Occipital lobe (tissue), 3 donors: ENCODE measurements at places on chromosomes 2 and 18.

DNA sequence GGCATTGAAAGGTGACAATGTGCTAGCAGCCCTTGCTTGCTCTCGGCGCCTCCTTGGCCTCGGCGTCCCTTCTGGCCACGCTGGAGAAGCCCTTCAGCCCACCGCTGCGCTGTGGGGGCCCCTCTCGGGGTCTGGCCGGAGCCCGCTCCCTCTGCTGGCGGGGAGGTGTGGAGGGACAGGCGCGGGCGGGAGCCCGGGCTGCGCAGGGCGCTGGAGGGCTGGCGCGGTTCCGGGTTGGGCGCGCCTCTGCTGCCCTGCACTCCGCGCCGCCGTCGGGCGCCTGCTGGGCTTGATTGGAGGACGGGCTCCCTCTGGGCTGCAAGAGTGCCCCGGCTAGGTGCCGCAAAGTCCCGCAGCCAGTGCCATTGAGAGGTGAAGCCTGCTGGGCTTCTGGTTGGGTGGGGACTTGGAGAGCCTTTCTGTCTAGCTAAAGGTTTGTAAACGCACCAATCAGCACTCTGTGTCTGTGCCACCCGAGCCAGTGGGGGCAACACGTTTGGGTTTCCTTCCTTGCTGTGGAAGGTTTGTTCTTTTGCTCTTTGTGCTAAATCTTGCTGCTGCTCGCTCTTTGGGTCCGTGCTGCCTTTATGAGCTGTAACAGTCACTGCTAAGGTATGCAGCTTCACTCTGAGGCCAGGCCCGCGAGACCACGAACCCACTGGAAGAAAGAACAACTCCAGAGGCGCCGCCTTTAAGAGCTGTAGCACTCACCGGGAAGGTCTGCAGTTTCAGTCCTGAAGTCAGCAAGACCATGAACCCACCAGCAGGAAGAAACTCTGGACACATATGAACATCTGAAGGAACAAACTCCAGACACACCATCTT lies 14.8 kb upstream of the IMP4 start:
- DNase-seq: no peak

- DNase-seq: no peak
Measured at GRCh38 chr18:23710068-23710527, 20.8 kb downstream of the LAMA3 start.

DNA sequence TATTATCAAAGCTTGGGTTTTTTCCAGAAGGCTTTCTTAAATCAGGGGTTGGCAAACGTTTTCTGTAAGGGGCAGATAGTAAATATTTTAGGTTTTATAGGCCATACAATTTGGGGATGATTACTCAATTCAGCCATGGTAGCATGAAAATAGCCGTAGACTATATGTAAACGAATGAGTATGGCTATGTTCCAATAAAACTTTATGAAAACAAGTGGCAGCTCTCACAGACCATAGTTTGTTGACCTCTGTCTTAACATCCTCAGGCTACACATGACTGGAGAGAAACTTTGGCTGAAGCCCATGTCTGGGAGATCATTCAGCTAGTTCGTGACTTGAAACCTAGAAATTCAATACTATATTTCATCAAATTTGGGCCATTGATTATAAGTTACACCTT lies 30.2 kb downstream of the UGP2 start:
- no peak for DNase-seq

- DNase-seq: no peak
Measured at GRCh38 chr2:82731824-82732223, 1727.3 kb downstream of the SUCLG1 start.

- DNase-seq: no peak
Measured at GRCh38 chr2:136703214-136703613, 62.1 kb upstream of the THSD7B start.

GRCh38 chr2:11750422-11750821 lies 4.0 kb downstream of the LPIN1 start:
- no peak for DNase-seq

DNA sequence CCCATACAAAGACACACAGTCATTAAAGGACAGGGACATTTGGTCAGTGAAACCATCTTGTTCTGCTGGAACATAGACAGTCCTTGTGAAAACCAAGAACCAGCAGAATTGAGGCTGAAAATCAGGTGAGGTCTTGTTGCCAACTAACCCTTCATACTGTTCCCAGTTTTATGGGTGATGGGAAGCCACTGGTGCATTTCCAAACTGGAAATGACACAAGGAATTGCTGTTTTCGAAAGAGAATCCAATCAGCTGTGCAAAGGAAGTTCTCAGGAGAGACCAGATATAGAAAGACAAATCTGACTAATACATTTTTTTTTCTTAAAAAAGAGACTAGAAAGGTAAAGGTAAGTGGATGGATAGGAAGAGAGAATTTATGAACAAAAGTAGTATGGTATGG lies 948.2 kb downstream of the TSN start:
- no peak for DNase-seq

GRCh38 chr2:2271469-2271941 lies 59.6 kb downstream of the MYT1L start:
- DNase-seq: no peak

DNA sequence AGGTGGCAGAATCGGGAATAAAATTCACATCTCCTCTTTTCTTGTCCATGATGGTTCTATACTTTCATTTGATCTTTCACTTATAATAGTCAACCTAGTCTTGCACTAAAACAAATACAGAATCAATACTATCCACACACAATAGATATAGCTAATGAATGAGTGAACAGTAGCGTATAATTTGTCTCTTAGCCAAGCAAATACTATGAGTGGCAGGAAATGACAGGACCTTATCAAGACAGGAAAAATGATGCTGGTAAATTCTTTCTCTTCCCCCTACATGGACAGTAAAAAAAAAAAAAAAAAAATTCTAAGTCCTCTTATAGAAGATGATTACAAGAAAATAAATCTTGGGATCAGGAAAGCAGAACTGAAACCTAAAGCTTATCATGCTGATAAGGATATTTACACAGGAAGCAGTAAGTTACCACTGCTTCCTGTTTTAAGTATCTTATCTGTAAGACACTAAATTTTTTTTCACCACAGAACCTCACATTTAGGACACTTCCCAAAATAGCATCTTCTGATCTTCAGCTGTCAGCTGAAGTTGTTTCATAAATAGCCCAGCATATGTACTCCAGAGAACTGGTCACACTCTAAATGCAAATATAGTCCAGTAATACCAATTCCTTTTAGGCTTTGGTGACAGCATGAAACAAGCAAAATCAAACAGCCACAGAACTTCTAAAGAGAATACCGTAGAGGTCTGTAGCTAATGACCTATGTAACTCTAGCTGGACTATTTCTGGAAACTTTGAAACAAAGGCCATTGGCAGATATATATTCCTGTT lies 27.0 kb downstream of the IRS1 start:
- DNase-seq: no peak

- DNase-seq: no peak
Measured at GRCh38 chr2:7530001-7530400, 612.8 kb downstream of the RNF144A start.

DNA sequence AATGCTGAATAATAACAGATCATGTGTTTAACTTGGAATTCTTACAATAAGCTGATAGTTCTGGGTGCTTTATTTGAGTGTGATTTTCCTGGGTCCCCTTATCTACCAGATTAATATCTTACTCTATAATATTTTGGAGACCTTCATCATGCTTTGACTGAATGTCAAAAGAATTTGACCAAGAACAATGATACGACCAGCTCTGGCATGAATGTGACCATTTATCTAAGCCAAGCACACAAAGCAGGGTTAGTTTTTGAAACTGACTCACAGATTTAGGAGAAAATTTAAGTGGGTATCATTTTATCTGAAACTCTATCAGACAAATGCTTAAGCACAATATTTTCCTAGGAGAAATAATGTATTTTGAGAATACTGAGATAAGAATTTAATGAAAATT lies 677.0 kb downstream of the NYAP2 start:
- DNase-seq: no peak

DNA sequence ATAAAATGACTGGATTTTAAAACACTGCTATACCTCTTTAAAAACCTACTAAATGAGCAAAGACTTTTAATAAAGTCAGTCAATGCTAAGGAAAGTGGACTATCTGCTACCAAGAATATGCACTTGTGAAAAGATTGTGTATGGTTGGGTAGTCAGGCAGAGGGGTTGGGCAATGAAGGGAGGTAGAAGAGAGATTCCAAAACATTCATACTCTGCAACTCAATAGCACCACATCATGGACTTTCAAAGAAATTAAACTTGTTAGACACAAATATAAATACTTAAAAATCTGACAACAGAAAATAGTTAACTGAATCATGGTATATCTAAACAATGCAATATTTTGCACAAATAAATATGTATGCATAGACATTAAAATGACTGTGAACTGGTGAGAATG lies 139.9 kb upstream of the MAPRE2 start:
- DNase-seq: no peak

- DNase-seq: no peak
Measured at GRCh38 chr18:59686260-59686659, 11.0 kb downstream of the CCBE1 start.

DNA sequence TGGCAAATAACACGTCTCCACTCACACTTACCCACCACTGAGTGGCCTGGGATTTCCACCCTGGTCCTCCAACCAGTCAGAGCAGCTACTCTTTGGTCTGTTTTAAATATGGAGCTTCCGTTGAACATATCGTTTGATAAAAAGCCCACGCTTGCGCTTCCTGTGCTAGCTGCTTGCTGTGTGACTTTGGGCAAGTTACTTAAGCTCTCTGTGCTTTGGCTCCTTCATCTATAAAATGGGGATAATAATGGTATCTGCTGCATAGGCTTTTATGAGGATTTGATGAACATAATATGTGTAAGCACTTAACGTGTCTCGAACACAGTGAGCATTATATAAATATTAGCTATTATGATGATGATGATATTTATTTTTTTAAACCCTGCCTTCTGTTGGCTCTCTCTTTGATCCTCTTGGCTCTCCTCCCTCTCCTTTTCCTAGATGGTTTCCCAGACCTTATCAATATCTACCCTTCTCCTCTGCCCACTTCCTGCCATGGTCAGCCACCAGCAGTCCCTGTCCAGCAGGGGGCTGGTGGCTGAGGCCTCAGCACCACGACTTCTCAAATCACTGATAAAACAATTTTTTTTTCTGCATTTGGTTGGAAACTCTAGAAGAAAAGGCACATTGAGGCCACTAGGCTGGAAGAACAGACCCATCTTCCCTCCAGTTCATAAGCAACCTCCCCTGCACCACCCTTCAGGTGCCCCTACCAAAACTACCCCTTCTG lies 191.9 kb downstream of the LOXHD1 start:
- no peak for DNase-seq

DNA sequence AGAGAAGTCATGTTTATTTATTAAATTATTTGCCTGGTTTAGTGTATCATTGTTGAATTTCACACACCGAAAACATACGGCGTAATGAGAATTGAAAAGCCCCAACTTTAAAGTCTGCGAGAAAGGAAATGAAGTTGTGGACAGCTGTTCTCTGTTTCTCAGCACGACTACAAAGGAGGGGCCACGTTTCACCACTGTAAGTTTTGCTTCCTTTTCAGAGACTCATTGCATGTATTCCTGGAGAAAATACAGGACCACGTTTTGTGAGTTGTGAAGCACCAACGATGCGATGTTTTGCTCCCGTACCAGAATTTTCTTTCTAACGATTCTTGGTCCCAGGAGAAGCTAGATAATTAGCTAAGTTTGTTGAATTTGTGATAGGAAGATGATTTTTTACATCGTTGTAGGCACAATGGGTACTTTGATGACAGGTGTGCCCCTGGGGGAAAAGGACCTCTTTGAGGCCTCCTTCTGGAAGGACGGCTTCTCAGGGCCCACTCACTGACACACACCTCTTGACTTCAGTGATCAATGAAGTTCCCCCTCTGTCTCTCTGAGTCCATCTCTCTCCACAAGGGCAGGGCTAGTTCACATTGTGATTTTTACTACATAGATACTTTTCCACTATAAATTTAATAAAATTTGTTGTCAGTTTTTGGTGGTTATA lies 23.7 kb upstream of the ACKR3 start:
- no peak for DNase-seq

DNA sequence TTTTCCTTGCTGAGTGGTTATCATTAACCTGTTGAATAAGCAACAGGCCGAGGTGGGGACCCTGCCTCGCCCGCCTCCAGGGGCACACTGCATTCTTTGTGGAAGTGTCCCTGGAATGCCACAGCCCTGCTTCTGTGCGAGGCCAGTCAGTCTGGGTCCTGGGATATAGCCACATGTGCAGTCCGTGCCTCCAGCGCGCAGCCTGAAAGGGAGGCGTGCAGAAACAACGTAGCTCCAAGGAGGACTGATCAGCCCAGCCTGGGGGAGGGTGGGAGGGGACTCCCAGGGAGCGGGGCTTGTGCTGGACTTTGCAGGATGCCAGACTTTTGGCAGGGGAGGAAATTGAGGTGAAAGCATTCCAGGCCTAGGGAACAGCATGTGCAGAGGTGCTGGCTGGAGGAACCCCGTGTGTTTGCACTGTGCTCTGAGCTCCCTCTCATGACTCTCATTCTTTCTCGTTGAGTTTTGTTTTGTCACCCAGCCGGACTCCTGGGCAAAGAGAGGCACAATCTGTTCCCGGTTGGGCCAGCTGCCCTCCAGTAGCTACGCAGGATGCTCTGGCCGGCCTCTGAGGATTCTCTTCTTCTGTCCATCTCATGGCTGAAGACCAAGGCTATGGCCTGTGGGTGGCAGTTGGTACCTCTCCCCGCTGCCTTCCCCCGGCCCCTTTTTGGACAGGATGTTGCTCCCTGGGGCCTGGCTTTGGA lies 39.7 kb downstream of the HPCAL1 start:
- no peak for DNase-seq

DNA sequence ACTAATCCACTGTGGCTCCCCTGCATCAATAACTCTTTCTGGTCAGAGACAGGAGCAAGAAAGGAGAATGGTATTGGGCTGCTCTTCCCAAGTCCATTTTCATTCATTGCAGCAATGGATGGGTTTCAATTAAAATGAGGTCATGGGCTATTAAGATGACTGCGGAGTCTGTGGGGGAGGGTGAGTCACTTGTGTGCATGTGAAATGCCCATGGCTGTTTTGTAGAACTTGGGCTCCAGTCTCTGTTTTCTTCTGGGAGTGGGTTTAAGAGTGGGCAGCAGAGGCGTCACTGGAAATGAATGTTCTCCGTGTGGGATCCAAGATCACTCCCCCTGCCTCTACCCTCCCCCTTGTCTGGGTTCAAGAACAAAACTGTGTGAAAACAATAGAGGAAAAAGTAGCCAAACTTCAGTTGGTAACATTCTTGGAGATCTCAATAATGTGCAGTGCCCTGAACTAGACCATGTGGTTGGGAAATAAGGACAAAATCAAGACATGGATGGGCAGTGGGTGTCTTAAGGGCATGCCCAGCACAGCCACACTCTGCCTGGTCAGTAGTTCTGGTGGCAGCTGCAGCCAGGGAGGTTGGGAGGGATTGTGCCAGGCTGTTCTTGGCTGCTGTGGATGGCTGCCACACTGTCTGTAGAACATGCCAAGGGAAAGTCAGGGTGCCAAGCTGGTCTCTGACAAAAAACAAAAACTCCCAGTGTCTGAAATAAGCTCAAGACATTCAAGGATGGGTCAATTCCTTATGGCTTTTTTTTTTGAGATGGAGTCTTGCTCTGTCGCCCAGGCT lies 68.2 kb upstream of the CXCR4 start:
- peak; percentile 4 for DNase-seq

DNA sequence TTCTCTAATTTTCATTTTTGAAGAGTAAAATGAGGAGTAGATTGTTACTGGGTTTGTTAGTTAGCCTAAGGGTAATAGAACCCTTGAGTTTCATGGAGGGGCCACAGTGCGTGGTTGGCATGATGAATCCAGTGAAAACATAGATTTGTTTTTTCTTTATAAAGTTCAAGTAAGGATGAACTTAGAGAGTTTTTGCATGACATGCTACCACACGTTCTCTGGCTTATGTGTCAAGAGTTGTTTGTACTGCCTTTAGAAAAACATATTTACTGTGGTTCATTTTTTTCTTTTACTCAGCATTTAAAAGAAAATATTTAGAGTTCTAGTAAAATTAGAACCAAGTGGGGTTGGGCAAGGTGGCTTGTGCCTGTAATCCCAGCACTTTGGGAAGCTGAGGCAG lies 21.8 kb downstream of the RBM44 start:
- DNase-seq: no peak
